ENCODE measurements at places on chromosomes 13 and 19.
A peak's percentile ranks its signal among the peaks of the same experiment; 100 is the strongest.

DNA sequence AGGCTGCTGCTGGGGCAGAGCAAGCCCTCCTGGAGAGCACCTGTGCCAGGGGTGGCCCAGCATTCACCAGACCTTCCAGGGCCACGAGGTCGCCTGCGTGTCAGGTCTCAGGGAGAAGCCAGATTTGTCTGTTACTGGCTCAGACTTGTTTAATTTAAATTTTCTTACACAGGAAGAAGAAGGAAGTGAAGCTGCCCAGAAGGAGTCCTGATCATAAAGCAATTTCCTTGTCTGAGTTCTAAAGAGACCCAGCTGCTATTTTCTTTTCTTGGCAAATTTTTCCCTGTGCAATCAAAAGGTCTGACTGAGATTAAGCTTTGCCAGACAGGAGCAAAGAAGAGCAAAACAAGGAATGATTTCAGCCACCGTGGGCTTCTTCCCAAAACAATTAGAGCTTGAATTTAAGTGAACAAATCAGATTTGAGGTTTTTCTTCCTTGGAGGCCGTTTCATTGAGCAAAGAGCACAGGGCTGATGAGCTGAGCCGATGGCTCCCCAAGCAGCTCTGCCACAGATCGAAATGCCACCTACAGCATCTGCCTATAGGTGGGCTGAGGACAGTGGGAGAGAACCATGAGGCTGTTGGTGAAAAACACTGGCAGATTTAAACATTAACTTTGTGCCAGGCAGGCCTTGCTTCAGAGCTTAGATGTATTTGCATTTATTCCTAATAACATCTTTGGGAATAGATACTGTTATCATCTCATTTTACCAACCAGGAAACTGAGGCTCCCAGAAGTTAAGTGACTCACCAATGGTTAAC, 40.1 kb downstream of the HSPH1 start:
- no peak for DNase-seq

- DNase-seq = no peak
These were observed 3.3 kb downstream of the ATP5F1D start for GRCh38 chr19:1244693-1245451.

DNA sequence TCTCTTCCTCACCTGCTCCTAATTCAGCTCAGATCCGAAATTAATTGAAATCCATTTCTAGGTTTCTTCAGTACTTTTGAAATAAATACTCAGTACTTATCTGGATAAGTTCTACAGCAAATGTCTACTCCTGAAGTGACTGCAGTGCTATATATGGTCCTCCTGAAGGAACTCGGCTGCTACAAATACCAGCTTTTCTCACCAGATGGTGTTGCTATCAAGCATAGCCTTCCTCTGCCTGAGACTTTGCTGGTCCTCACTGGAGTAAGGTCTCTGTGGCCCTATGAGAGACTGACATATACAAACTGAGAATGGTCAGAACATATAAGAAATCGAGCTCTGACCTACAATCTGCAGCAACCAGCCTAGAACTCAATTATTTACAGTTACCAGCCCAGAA, 161.6 kb downstream of the NDFIP2 start:
- DNase-seq = no peak

GRCh38 chr19:15448778-15449619, 757 bp downstream of the WIZ start:
- DNase-seq = no peak

DNA sequence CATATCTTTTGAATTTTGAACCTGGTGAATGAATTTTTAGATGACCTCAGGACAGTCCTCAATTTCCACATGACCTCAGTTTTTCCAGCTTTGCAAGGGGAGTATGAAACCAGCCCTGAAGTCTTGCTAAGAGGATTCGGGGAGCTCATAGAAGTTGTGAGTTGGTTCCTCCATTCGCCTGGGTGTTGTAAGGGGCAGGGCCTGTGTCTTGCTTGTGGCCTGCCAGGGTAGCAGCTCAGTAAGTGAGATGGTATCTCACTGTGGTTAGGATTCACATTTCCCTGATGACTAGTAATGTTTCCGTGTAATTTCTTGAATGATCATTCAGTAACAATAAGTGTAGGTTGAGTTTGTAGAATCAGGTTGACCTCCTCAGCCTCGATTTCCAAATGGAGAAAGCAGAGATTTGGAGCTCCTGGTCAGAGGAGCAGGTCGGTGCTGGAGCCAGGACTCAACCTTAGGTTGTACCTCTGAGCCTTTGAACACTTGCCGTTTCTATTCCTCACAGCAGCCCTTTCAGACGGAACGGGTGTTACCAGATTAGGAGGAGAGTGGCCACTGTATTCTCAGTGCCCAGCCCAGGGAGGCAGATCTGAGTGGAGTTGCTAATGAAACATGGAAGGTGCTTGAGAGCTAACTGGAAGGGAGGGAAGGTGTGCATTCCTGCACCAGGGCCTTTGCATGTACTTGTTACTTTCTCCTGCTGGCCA, 14.6 kb downstream of the NACC1 start:
- DNase-seq = peak; percentile 35

- no peak for DNase-seq
These were observed 2.8 kb upstream of the ICAM1 start for GRCh38 chr19:10268071-10268470.

GRCh38 chr13:98752467-98753290, at the start of gene SLC15A1:
Gene SLC15A1 (minus strand): TSS chr13:98752672. CDS start chr13:98752598, 74 bp downstream.
- no peak for DNase-seq

DNA sequence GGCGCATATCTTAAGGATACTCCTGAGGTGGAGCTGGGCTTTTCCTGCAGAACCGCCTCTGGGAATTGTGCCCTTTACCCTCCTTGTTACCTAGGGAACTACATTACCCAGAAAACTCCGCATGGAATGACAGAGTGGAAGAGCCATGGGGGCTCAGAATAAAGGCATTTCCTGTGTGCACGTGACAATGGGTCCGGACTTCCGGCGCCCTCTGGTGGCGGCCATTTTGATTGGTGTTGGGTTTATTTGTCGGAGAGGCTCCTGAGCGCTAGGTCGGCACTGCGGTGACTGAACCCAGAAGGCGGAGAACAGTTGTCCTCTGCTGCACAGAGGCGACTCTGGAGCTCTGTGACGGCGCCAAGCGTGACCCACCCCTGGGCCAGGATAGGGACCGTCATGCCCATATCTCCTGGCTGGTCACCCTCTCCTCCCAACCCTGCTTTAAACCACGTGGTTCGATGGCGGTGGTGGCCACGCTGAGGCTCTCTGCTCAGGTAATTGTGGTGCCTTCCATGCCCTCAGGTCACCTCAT, at the start of gene ZNF587B:
Gene ZNF587B (plus strand): TSS at position 229 of the 532 bp plus-strand sequence. CDS start 230 bp downstream, at position 459.
- peak; percentile 15 for DNase-seq

- DNase-seq = no peak
These were observed 51.9 kb downstream of the SLAIN1 start for GRCh38 chr13:77749344-77749880.

DNA sequence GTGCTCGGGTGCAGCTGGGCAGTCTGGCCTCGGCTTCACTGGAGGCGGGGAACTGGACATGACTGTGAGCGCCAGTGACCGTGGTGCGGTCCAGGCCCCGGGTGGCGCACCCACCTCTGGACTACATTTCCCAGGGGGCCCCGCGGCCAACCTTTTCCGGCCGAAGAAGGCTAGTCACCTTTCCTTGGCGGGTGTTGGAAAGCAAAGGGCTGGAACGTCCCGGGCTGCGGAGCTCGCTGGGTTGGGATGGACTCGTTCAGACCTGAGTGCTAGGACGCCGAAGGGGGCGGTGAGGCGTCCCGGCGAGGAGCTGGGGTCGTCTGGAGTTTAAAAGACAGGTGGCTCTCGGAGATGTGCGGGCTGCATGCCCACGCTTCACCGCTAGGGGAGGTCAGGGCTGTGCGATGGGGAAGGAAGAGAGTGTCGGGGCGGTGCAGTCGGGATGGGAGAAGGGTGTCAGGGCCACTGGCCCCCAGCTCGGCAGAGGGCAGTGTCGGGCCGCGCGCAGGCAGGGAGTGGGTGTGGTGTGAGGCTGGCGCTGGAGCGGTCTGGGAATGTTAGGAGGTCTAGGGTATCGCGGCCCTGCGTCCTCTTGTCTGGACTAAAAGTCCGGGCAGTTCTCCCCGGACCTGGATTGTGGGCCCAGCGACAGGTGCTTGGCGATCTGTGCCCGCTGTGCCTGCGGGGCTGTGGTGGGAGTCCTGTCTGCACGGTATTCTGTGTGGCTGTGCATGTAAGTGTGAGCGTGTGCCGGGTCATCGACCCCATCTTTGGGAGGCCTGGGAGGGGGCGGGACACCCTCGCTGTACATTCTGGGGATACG, 57.1 kb downstream of the ZNF568 start:
- DNase-seq = peak; percentile 71

DNA sequence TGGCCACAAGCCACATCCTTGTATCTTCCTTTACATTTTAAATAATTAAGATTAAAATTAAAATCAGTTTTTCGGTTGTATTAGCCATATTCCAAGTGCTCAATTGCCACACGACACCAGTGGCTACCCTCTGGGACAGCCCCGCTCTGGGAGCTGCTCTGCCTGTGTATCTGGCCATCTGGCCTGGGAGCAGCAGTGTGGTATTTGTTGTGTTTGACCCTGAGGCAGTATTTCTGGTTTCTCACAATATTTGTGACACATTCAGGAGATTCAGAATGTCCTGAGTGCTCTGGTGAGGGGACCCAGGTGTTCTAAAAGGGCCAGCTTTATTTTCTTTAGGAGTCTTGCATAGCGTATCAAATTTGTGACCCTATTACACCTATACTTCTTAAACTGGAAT, 179.0 kb downstream of the SUCLA2 start:
- no peak for DNase-seq

DNA sequence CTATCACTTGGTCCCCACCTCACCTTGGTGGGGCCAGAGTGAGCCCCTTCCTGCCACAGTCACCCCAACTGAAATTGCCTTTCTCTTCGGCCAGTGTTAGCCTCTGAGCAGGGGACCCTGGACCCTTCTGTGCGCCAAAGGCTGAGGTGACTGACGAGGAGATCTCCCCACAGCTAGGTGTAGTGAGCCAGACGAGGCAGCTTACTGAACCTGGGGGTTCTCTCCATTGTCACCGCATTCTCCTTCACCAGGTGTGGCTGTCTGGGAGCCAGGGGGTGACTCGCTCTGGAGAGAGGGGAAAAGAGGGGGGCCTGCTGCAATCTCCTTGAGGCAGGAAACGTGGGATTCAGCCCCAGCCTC, 1.3 kb downstream of the RPS28 start:
- no peak for DNase-seq

DNA sequence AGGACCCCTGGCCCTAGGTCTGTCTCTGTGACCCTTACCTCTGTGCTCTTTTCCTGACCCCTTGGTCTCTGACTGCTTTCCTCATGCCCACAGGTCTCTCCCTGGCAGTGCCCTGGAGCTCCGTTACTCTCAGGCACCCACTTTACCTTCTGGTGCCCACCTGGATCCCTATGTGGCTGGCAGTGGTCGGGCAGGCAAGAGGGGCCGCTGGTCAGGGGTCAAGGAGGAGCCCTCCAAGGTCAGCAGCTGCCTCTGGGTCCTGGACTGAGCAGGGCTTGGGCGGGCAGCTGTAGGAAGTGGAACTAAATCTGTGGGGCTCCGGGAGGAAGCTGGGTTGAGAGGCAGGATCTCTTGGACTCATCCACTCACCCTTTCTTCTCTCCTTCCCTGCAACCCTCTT, 16.3 kb downstream of the PPFIA3 start:
- no peak for DNase-seq

GRCh38 chr19:58451358-58452101, at the start of gene ZNF324B:
Gene ZNF324B (plus strand): TSS chr19:58451622. CDS start chr19:58453702, 2,080 bp downstream.
- DNase-seq = peak; percentile 96

GRCh38 chr19:6010107-6010506, 32.2 kb upstream of the RANBP3 start:
- DNase-seq = no peak

DNA sequence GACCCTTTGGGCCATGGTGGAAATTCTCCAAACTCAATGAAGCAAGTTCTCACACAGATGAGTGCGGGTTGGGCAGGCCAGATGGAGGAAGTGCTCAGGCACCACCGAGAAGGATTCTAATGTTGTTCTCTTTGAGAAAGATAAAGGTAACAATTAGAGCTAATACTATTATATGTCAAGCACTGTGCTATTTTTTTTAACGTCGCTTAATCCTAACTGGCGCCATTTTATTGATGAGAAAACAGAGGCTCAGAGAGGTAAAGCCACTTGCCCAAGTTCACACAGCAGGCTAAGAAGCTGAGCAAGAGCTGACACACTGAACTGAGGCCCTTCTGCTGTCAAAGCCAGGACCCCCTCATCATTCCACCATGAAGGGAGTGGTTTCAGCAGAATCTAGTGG, 1.0 kb downstream of the FBL start:
- no peak for DNase-seq
